ENCODE measurements at places on chromosomes 13 and 19.

- DNase-seq, result no peak
These were observed 140.6 kb downstream of the KDM4B start for GRCh38 chr19:5109560-5109959.

DNA sequence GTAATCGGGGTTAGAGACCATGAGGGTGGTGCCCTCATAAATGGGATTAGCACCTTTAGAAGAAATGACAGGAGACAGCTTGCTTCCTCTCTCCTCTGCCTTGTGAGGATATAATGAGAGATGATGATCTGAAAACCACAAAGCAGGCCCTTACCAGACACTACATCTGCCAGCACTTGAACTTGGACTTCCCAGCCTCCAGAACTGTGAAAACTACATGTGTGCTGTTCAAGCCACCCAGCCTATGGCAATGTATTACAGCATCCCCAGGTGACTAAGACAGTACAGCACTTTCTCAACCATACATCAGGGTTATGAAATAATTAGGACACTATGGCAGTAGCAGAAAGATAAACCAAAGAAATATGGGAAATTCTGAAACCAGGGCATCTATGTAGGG is 7.4 kb downstream of the ZNF564 start:
- no peak for DNase-seq

DNA sequence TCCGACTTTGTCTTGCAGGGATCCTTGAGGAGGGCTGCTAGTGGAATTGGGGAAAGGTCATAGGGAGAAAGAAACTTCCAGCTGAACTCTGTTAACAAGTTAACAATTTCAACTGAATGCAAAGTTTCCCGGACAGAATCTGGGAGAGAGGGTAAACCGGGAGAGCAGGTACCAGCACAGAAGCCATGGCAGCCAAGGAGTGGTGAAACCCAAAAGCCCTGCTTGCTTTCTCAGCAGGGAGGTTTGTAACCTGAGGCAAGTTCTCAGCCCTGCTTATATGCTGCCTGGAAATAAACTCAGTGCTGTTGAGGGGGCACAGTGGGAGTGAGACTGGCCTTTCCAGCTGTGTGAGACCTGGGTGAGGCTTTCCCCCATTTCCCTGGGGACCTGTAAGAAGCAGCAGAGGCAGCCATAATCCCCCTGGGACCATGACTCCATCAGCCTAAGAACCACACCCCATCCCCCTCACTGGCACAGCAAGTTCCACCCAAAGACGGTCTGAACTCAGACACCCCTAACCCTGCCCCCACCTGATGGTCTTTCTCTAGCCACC is 84.0 kb downstream of the SUCLA2 start:
- DNase-seq, result no peak

DNA sequence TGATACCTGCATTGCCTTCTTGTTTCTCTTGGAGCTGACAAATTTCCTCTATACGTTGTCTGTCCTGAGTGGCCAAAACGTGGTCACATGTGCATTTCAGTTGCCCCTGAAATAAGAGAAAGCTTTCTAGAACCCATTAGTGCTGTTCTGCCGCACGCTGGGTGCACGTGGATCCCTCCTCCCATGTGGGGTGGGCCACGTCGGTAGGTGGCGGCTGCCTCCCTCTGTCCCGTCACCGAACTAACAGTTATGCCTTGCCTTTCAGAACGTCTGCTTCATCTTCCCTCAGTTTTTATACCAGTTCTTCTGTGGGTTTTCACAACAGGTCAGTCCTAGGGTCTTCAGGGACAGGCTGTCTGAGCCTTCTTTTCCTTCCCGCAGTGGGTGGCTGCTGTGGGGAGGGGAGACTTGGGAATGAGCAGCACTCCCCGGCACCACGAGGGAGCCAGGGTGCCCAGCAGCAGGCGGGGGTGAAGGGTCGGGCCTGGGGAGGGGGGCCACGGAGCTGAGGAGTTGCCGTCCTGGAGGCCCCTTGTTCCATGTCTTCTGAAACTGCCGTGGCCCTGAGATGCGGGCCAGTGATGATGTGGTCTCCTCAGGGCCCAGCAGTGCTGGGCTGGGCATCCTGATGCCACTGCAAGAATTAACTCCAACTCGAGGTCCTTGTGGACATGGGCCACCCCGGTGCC is 109.7 kb upstream of the MCF2L start:
- no peak for DNase-seq

DNA sequence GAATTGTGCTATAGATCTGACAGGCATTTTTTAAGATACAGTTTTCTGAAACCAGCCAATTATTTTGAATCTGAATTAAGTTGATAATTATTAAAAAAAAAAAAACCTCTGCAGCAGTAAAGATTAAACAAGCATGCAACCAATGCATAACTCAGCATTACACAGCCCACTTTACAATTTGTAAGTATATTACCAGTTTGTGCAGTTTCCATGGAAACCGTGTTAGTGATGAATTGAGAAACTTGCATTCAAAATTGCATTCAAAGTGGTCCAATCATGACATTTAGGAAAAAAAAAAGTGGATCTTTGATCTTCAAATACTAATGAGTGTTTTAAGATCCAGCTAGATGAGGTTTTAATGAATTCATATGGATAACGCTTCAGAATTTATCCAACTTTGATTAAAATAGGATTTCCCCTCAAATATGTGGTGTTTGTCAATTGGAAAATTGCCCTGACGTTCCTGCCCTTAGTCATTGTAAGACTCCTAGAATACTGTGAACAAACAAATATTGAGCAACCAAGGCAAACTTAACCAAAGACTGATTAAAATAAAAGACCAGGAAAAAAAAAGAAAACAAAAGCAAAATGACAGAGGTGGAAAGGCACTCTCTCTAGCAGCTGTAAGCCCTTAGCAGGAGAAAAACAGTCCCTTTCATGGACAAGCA is 314.8 kb upstream of the MAB21L1 start:
- no peak for DNase-seq

Data from stimulated activated CD4-positive, alpha-beta T cell treated with anti-CD3 and anti-CD28 coated beads, Interleukin-15, amount 100 ng/mL, for 1 hour (primary cell).